ENCODE measurements at places on chromosomes 11 and 22. TPM values are rescaled to one million over a fixed set of nuclear protein-coding genes. Genes with fewer than 3 reads are reported as not detected.
A peak's percentile ranks its signal among the peaks of the same experiment; 100 is the strongest.

GRCh38 chr11:57131080-57131790 lies 50.5 kb upstream of the LRRC55 start:
- H3K27ac ChIP-seq, result no peak overlapping the region
- peaks cover 11% of the 10 kb centered on the region for H3K4me1 ChIP-seq
- H3K36me3 ChIP-seq, result no peaks in the 10 kb centered on the region
- peak; percentile 57 for DNase-seq

GRCh38 chr22:23243859-23244689 lies 63.8 kb downstream of the BCR start:
- H3K4me3 ChIP-seq, result no peak overlapping the region
- no peak overlapping the region for H3K27ac ChIP-seq
- peaks cover 11% of the 10 kb centered on the region for H3K36me3 ChIP-seq

DNA sequence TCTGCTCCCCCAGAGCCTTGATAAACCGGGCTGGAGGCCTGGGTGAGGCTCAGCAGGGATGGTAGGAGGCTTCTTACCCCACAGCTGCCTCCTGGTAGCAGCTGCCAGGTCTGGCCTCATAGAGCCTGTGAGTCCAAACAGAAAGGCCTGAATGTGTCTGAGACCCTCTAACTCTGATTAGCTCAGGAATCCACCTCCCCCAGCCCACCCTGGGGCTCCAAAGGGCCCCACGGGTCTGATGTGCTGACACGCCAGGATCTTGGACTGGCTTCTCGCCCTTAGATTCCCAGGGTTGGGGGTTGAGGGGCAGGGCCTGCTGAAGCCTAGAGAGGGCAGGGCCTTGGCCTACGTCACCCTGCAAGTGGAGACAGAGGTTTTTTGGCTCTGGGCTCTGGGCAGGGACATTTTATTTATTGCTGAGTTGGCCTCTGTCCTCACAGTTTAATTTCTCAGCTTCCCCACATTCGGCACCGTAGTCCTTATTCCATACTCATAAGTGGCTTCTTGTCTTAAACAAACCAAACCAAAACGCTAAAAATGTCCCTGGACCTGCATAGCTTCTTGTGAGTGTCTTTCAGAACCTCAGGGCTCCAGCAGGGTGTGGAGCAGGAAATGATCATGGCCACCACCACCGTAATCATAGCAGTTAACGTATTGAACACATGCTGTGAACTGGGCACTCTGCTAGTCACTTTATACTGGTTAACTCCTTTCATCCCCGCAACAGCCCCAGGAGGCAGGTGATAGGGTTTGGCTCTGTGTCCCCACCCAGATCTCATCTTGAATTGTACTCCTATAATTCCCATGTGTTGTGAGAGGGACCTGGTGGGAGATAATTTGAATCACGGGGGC lies 25.1 kb downstream of the KIAA1671 start:
- peaks cover 49% of the 10 kb centered on the region for H3K4me1 ChIP-seq
- H3K36me3 ChIP-seq, result peaks cover 34% of the 10 kb centered on the region
- H3K27me3 ChIP-seq, result no peaks in the 10 kb centered on the region
- peak overlapping the region; percentile 95 for H3K27ac ChIP-seq
- peak overlapping the region; percentile 50 for H3K4me3 ChIP-seq

DNA sequence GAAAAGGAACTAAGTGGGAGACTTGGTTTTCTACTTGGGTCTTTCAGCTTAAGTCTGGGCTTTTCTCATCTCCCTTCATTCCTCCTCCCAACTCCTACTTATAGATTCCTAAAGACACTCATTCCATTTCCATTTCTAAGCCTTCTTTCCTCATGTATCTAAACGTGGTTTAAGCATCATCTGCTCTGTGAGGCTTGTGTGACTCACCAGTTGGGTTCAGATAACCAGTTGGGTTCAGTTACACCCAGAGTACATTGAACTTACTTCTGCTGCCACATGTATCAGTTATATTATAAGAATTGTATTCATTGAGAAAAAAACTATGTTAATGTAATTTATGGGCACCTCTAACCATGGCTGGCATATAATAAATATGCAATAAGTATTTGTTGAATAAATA lies 831.2 kb upstream of the CCDC90B start:
- H3K27ac ChIP-seq, result no peak overlapping the region
- no peak for DNase-seq
- H3K36me3 ChIP-seq, result no peaks in the 10 kb centered on the region
- H3K4me1 ChIP-seq, result no peaks in the 10 kb centered on the region
- no peak overlapping the region for H3K4me3 ChIP-seq
- H3K27me3 ChIP-seq, result peaks cover 24% of the 10 kb centered on the region

- peak overlapping the region; percentile 78 for H3K4me3 ChIP-seq
- H3K36me3 ChIP-seq, result no peaks in the 10 kb centered on the region
- DNase-seq, result peak; percentile 56
These were observed 39.7 kb upstream of the AKIP1 start for GRCh38 chr11:8871171-8871775.

Gene OR51E2
- total RNA-seq, result not detected

GRCh38 chr11:121389651-121390050 lies 62.5 kb upstream of the SORL1 start:
- no peak for DNase-seq
- H3K4me3 ChIP-seq, result no peak overlapping the region
- no peaks in the 10 kb centered on the region for H3K36me3 ChIP-seq
- no peak overlapping the region for H3K27ac ChIP-seq
- peaks cover 13% of the 10 kb centered on the region for H3K4me1 ChIP-seq

- no peaks in the 10 kb centered on the region for H3K36me3 ChIP-seq
- no peaks in the 10 kb centered on the region for H3K4me1 ChIP-seq
- H3K4me3 ChIP-seq, result no peak overlapping the region
- DNase-seq, result no peak
- peaks cover 38% of the 10 kb centered on the region for H3K27me3 ChIP-seq
- no peak overlapping the region for H3K27ac ChIP-seq
These were observed 10.1 kb upstream of the SCN2B start for GRCh38 chr11:118186346-118187107.

DNA sequence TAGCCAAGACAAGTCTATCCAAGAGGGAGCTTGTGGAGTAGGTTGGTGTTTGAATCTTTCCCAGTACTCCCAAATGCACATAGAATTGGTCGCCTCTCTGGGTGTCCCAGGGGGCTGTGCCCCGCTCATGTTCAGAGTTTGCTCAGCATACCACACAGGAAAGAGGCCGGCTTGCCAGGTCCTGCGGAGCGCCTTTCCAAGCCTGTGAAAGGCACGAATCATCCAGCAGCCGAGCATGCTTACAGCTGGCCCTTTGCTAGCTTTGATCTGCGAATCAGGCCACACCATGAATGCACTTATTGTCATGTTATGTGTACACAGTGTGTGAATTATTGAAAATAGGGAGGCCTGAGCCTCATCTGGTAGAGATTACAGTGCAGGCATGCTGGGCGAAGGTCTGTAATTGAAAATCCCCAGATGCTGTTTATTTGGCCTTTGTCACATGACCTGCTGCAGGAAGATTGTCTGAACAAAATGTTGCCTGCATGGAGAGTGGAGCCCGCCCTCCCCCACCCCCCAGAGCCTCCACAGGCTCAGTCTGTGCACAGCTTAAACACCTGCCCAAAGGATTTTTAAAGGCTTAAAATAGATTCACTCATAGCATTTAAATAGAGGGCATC lies 163.3 kb upstream of the RASSF10 start:
- DNase-seq, result no peak
- peaks cover 7% of the 10 kb centered on the region for H3K36me3 ChIP-seq
- no peak overlapping the region for H3K4me3 ChIP-seq
- H3K27me3 ChIP-seq, result no peaks in the 10 kb centered on the region
- H3K27ac ChIP-seq, result peak overlapping the region; percentile 13

DNA sequence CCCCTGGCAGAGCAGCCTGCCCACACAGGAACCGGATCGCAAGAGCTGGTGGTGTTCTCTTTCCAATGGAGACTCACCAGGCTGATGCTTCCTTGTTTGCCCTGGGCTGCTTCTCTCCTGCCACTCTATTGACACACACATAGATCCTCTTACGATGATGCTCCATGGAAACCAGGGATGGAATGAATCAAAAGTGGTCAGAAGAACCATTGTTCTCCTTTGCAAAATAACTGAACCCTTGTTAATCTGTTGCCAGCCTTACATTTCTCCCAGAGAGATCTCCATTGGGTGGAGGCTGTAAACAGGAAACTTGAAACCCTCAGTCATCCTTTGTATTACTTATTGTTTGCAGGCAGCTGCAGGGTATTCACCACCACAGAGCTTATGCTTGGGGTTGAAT lies 24.6 kb upstream of the LDLRAD3 start:
- H3K36me3 ChIP-seq, result peaks cover 6% of the 10 kb centered on the region
- no peak overlapping the region for H3K4me3 ChIP-seq
- no peaks in the 10 kb centered on the region for H3K27me3 ChIP-seq
- peaks cover 29% of the 10 kb centered on the region for H3K4me1 ChIP-seq
- no peak for DNase-seq

DNA sequence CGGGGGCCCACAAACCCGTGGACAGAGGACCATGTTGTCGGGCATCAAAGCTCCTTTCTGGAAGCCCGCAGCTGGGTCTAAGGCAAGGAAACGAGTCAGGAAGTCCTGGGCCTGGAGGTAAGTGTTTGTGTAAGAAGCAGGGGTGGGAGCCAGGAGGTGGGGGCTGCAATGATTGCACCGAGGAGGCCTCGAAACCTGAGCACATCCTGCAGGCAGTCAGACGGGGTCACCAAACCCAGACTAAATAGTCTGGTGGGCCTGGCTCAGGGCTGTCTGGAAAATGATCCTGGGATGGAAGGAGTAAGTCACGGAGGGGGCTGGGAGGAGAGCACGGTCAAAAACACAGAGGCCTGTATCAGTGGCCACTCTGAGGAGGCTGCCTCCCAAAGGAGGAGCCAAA lies 539.2 kb downstream of the MN1 start:
- peaks cover 6% of the 10 kb centered on the region for H3K4me1 ChIP-seq
- peaks cover 39% of the 10 kb centered on the region for H3K27me3 ChIP-seq
- no peaks in the 10 kb centered on the region for H3K36me3 ChIP-seq
- H3K27ac ChIP-seq, result no peak overlapping the region
- DNase-seq, result no peak

GRCh38 chr11:115930291-115930690 lies 426.1 kb upstream of the CADM1 start:
- H3K4me3 ChIP-seq, result no peak overlapping the region
- H3K27me3 ChIP-seq, result no peaks in the 10 kb centered on the region
- DNase-seq, result no peak

DNA sequence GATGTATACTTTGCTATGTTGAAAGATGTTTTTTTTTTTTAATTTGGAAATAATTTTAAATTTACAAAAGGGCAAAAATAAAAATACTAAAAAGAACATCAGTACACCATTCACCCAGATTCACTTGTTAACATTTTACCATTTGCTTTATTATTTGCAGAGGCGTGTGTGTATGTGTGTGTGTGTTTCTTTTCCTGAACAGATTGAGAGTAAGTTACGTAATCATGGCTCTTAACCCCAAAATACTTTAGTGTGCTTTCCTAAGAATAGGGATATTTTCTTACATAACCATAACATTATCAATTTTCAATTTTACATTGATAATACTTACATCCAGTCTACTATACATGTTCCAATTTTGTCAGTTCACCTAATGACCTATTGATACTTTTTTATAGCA lies 91.5 kb upstream of the HORMAD2 start:
- H3K36me3 ChIP-seq, result peaks cover 41% of the 10 kb centered on the region
- H3K4me1 ChIP-seq, result peaks cover 10% of the 10 kb centered on the region
- DNase-seq, result no peak
- no peak overlapping the region for H3K4me3 ChIP-seq
- H3K27ac ChIP-seq, result no peak overlapping the region

Gene NLRP14
- not detected for total RNA-seq

- H3K27me3 ChIP-seq, result no peaks in the 10 kb centered on the region
- no peak for DNase-seq
- no peak overlapping the region for H3K4me3 ChIP-seq
- peaks cover 7% of the 10 kb centered on the region for H3K4me1 ChIP-seq
- no peaks in the 10 kb centered on the region for H3K36me3 ChIP-seq
These were observed 28.8 kb downstream of the PRDM10 start for GRCh38 chr11:129973809-129974208.

Gene ZBTB16
- total RNA-seq, result 70.4 TPM

DNA sequence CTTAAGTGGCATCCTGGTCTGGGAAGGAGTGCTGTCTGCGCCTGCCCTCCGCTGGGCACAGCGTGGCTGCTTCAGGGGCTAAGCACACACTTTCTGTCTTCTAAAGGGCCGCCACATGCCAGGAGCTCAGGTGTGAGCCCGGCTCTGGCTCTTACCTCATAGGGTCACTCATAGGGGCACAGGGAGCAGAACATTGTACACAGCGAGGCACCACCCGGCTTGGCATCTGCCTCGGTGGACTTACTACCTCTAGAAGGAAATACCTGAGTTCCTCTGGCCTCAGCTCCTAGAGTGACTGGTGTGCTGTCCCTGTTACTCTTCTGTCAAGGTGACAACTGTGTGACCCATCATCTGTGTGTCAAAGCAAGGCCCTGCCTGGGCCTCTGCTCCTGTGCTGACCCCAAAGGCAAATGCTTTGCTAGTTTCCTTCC lies 13.4 kb downstream of the NEAT1 start:
- DNase-seq, result peak; percentile 41
- H3K4me1 ChIP-seq, result peaks cover 73% of the 10 kb centered on the region
- H3K36me3 ChIP-seq, result peaks cover 100% of the 10 kb centered on the region
- H3K27me3 ChIP-seq, result no peaks in the 10 kb centered on the region
- H3K4me3 ChIP-seq, result peak overlapping the region; percentile 57

DNA sequence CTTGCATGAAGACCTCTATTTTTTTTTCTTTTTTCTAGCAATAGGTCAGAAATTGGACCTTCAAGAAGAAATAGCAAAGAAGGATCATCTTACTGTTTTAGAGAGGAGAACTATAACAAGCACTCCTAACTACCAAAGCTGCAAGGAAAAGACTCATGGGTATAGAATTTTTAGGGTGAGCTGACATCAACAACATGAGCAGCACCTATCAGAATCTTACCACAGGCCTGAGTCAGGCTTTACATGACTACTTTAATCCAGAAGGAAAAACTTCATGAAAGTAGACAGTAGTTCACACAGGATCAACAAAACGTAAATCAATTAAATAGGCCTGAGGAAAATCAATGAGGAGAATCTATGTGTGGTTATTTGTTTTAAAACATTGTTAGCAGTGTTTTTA lies 130.5 kb downstream of the FAM76B start:
- DNase-seq, result no peak
- no peaks in the 10 kb centered on the region for H3K27me3 ChIP-seq
- no peak overlapping the region for H3K27ac ChIP-seq
- H3K4me3 ChIP-seq, result no peak overlapping the region
- H3K36me3 ChIP-seq, result no peaks in the 10 kb centered on the region

Gene NRGN
- not detected for total RNA-seq

Gene RAB38
- 80.9 TPM for total RNA-seq

DNA sequence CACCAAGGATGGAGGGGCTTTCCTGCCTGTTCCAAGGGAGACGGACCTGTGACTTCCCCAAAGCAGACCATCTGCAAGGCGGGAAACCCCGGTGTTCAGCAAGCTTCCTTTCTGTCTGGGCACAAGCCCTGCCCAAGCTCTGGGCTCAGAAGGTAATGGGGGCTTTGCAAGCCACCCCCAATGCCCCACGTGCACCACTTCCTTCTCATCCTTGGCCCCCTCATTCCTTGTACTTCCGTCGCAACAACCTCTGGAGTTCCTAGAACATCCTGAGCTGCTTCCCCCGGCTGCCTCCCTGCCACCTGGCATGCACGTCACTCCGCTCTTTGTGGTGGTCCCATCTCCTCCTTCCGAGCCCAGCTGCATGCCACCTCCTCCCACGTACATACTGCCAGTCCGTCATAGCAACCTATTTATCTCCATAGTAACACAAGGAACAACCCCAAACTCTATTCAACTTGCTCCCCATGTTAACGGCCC lies 3.9 kb downstream of the MYEOV start:
- no peaks in the 10 kb centered on the region for H3K27me3 ChIP-seq
- H3K27ac ChIP-seq, result peak overlapping the region; percentile 81
- H3K36me3 ChIP-seq, result no peaks in the 10 kb centered on the region
- peaks cover 67% of the 10 kb centered on the region for H3K4me1 ChIP-seq
- DNase-seq, result no peak

Gene KCNK4
- total RNA-seq, result not detected
